Vein endothelial cell (primary cell): ENCODE measurements at places on chromosomes 12 and 14. TPM values are rescaled to one million over a fixed set of nuclear protein-coding genes. Genes with fewer than 3 reads are reported as not detected.

The SMCO3 gene
- total RNA-seq, result 0.10 and 0.65 TPM in 2 replicates

The TNS2 gene
- total RNA-seq, result 50.4 and 54.2 TPM in 2 replicates

The CLEC6A gene
- total RNA-seq, result not detected in 2 replicates

The TAS2R9 gene
- 0.19 TPM in 1 of 2 replicates, not detected in the other for total RNA-seq

The PPP1R12A gene
- 95.7 and 122 TPM in 2 replicates for total RNA-seq

The GPR162 gene
- total RNA-seq, result 3.4 and 6.5 TPM in 2 replicates

The ACOT6 gene
- total RNA-seq, result 0.29 TPM in 1 of 2 replicates, not detected in the other

The ZCRB1 gene
- total RNA-seq, result 25.5 and 31.0 TPM in 2 replicates

The IFNG-AS1 gene
- total RNA-seq, result not detected in 2 replicates

The FAM90A1 gene
- not detected in 2 replicates for total RNA-seq

The DDN gene
- 0.19 and 0.65 TPM in 2 replicates for total RNA-seq

The RDH16 gene
- total RNA-seq, result under 0.01 TPM in 1 of 2 replicates, not detected in the other

The CELA1 gene
- not detected in 2 replicates for total RNA-seq

The STAC3 gene
- total RNA-seq, result 0.65 TPM in 1 of 2 replicates, not detected in the other

The RASSF8 gene
- 79.4 and 103 TPM in 2 replicates for total RNA-seq
